Activated B cell treated with CpG ODN at 0.5 μM for 24 hours (primary cell): ENCODE measurements at places on chromosomes 7 and 10. TPM values are rescaled to one million over a fixed set of nuclear protein-coding genes. Genes with fewer than 3 reads are reported as not detected.

DNA sequence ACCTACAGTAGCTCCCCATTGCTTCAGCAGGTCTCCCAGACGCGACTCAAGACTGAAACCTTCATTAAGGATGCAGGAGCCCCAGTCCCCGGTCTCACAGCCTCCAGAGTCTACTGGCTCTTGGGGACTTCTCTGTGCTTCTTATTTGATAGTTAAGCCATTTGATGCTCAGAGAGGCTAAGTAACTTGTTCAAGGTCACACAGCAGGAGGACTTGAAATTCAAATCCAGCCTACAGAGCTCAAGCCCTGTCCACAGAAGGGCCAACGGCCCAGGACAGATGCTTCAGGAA is 21.2 kb upstream of the ZMIZ1 start:
- no peak for DNase-seq

GRCh38 chr10:10394933-10395658 is 622.6 kb upstream of the CELF2 start:
- no peak for DNase-seq

DNA sequence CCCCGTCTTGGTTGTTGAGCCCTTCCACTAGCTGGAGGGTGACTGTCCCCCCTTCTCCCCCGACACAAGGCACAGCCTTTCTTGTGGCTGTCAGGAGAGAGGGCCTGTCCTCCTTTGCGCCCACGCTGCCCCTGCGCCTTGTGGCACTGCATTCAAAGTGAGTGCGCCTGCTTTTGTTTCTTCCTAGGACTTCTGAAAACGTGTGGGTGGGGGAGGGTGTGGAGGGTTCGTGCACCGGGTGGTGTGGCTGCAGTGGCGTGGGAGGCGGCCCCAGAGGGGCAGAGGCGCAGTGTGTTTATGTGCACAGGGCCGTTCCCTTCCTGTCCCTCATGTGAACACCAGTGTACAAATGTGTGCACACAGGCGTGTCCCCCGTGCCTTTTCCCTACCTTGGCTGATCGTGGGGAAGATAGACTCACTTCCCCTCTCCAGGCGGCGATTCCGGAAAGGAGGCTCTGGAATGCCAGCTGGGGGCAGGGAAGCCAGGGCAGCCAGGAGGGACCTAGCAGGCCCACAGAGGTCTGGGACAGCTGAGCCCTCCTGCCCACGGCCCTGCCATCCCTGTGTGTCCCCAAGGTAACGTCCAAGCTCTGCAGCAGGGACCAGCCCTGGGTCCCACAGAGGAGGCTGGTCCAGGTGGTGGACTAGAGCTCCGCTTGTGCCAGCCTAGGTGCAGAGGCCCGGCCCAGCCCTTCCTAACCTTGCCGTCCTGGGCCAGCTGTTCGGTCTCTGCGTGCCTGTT is 88.8 kb downstream of the LHPP start:
- DNase-seq = no peak

- DNase-seq = no peak
Measured at GRCh38 chr7:97801108-97801507, 69.2 kb downstream of the TAC1 start.

DNA sequence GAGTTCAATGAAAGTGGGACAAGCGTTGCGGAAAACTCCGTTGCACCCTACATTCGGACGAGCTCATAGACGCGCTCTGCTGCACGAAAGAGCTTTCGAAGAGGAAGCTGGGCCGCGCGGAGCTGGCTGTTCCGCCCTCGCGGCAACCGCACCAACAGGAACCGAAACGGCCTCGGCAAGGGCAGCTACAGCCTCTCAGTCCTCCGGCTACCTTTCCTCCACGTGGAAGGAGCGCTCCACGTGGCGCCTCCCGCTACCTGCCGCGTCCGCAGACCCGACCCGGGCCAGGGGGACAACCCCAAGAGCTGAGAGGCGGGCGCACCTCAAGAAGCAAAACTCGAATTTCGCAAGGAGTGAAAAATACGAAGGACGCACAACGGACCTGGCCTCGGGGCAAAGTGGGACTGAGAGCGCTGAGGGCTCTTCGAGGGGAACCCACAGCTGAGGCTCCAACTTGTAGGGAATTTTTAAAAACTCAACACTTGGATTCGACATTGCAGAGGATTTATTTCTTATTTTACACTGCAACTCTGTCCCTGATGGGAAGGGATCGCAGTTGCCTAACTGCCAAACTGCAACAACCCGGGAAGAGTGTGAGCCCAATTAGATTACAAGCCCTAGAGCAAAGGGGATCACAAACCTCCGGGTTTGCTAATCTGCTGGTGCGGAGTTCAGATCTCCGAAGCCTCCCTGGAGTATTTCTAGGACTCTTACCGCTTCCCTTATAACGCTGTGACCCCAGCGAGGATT is 1.4 kb downstream of the HPSE2 start:
- DNase-seq = peak; percentile 65

- DNase-seq = no peak
Measured at GRCh38 chr7:123562121-123562520, 4.5 kb upstream of the NDUFA5 start.

DNA sequence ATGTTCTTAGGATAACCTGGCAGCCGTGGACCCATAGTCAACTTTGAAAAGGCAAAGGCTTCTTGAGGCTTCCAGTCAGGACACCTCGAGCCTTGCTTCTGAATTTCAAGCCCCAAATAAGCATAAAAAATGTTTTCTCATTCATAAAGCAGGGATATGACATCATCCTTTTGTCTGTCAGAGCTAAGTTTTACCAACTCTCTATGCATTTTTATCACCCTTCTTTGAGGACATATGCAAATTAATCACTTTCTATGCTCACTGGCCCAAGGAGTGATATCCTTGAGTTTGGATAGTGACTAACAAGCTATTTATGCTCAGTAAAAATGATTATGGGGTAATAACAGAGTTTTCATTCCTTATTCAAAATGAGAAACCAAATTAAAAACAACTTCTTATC is 159.4 kb downstream of the ANLN start:
- no peak for DNase-seq

- no peak for DNase-seq
Measured at GRCh38 chr10:72252972-72253371, 20.8 kb upstream of the DDIT4 start.

GRCh38 chr7:74033372-74034311 is 5.7 kb downstream of the ELN start:
- DNase-seq = no peak

DNA sequence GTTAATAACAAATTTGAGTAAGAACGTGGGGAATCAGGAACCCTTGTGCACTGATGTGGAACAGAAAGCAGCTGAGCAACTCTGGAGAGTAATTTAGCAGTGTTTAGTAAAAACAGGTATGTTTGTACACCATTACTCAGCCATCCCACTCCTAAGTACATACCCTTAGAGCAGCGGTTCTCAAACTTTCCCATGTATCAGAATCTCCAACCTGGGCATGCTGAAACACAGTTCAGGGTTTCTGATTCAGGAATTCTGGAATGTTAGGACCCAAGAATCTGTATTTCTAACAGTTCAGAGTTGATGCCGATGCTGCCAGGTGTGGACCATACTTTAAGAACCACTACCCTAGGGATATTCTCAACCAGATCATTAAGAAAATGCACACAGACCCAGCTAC is 5.1 kb downstream of the SGMS1 start:
- DNase-seq = no peak

GRCh38 chr10:102231357-102232318 is 5.5 kb downstream of the ELOVL3 start:
- DNase-seq = peak; percentile 68

DNA sequence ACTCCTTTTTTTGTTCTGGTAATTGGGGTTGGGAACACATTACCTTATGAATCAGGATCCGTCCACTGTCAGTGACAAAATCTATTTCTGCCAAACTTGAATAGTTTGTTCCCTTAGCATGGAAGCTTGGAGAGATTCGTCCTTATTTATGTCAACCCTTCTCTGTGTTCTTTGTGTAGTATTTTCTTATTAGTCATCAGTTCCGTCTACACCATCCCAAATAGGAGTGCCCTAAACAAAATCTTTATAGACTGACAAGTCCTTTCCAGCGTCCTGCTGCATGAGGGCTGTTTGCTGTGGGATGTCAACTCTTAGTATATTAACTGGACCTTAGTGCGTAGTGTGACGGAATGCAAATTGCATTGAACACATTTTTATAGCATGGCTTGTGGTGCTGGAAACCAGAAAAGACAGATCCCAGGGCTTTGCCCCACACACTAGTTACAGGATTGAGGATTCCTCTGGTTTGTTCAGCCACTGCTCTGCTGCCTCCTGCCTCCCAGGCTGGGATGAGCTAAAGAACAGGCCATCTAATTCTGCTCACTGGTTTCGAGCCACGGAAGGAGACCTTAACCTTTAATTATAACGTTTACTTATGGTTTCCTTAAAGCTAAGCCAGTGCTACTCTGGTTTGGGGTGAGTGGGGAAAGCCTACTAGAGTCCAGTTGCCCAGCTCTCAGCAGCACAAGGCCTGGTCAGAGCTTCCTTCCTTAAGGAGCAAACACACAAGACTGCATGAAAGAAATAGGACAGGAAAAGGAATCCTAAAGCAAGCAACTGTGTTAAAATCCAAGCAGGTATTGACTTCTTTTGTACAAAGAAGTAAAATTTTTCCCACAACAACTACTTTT is 194.4 kb downstream of the CCSER2 start:
- DNase-seq = no peak

DNA sequence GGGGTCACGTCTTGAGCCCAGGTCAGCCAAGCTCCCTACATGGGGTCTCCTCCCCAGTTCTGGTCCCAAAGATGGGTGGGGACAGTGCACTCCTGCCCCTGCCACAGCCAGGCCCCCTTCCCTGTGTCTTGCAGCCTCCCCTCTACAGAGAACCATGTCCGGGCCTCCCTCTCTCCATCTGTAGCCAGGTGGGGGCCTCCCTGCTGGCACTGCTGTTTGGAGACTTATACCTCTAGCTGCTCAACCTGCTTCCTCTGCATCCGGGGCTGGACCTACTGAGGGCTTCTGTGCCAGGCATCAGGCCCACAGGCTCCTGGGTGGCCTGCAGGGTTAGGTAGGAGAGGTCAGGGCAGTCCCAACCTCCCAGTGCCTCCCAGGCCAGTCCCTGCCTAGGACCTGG is 7.9 kb downstream of the SH2B2 start:
- DNase-seq = no peak

DNA sequence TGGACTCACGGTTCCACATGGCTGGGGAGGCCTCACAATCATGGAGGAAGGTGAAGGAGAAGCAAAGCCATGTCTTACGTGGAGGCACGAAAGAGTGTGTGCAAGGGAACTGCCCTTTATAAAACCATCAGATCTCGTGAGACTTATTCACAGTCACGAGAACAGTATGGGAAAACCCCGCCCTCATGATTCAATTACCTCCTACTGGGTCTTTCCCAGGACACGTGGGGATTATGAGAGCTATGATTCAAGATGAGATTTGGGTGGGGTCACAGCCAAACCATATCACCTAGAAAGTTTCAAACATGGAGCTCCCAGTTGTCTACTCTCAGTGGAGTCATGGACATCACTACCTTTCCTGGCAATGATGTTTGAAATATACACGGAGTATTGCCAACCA is 49.6 kb downstream of the CYCS start:
- no peak for DNase-seq

The TACC2 gene
- not detected in 2 replicates for total RNA-seq

The PYROXD2 gene
- 11.4 and 12.9 TPM in 2 replicates for total RNA-seq

The EPO gene
- not detected in 2 replicates for total RNA-seq

The CD36 gene
- total RNA-seq = 0.15 and 0.53 TPM in 2 replicates

The TRIM73 gene
- 4.0 and 5.7 TPM in 2 replicates for total RNA-seq

The UTF1 gene
- total RNA-seq = not detected in 2 replicates

The PTF1A gene
- not detected in 2 replicates for total RNA-seq

The PRKCQ gene
- 0.07 and 0.11 TPM in 2 replicates for total RNA-seq
